ENCODE measurements at places on chromosomes 7 and 10.

DNA sequence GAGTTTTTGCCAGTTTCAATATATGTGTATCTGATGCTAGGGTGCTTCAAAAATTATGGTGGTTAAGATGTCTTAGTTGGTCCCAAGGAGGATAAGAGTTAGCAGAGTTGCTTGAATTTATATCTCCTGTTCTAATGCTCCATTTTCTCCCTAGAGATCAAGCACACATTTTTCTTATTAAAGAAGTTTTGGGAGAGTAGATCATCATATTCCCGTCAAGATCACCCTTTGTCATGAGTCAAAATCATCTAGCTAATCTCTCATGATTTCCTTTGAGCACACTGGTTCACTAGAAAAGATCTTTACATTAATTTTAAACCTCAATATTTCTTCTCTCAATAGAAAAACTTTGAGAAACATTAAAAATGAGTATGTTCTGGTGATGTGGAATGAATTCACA is 429.9 kb upstream of the SEMA3A start:
- no peak for DNase-seq

- DNase-seq: no peak
Observed at GRCh38 chr10:114334301-114334700, 70.0 kb downstream of the AFAP1L2 start.

DNA sequence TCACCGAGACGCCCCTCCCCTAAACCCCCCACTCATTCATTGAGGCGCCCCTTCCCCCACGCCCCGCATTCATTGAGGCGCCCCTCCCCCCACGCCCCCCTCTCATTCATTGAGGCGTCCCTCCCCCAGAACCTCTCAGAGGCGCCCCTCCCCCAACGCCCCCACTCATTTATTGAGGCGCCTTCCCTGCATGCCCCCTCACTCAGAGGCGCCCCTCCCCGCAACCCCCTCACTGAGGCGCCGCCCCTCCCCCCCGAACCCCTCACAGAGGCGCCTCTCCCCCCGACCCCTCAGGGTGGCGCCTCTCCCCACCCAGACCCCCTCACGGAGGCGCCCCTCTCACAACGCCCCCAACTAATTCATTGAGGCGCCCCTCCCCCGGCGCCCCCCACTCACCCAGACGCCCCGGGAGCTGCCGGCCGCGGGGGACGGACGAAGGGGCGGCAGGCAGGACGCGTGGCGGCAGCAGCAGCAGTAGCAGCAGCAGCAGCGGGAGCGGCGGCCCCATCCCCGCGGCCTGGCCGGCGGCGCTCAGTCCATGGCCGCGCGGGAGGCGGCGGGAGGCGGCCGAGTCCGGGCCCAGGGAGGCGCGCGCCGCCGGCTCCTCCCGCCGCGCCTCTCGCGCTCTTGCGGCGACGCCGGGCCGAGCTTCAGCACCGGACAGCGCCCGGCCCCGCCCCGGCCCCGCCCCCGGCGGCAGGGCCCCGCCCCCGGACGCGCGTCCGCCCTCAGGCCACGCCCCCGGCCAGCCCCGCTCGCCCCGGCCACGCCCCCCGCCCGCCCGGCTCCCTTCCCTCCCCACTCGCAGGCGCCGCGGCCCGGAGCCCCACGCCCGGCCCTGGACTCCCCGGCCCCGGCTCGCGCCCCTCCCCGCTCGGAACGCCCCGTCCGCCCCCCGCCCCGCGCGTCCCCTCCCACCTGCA is at the start of gene PTPRN2:
Gene PTPRN2 (minus strand): TSS at position 662 of the 923 bp plus-strand sequence.
- DNase-seq: peak; percentile 68

GRCh38 chr10:86914734-86915133 is 42.7 kb downstream of the MMRN2 start:
- no peak for DNase-seq

DNA sequence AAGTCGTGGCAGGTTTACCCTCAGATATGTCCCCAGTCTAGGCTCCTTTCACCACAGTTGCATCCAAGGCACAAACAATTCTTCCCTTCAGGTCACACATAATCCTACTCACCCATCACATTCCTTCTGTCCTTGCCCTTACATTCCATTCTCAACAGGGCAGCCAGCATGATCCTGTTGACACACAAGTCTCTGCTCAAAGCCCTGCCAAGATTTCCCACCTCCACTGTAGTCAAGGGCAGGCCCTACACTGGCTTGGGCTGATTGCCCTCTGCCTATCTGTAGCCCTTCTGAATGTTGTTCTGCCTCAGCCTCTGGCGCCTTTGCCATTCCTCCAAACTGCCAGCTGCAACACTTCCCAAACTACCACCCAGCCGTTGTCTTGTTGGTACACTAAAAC is 187.9 kb upstream of the AKR1E2 start:
- no peak for DNase-seq

- DNase-seq: peak; percentile 11
Observed at GRCh38 chr10:8088504-8088903, 34.0 kb downstream of the GATA3 start.

- DNase-seq: no peak
Observed at GRCh38 chr7:21327422-21328409, 100.2 kb upstream of the SP4 start.

DNA sequence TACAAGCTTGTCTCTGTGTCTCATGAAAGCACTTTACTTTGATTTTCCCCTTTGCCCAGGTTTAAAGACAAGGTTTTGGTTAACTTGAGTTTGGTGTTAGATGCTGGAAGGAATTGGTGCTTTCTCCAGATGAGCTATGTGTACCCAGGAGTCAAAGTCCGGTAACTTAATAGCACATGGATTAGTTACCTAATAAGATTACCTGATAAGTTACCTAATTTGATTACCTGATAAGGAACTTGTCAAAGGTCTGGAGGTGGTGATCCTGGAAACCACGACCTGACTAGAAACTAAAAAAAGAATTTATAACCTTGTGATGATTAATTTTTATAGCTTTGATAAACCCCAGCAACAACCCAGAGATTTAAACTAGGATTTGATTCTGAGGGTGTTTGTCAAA is 269.9 kb upstream of the CACNA2D1 start:
- DNase-seq: no peak

GRCh38 chr7:761101-761500 is 34.0 kb upstream of the PRKAR1B start:
- DNase-seq: no peak

GRCh38 chr10:42951486-42952251 is 125.2 kb upstream of the RET start:
- DNase-seq: no peak

- no peak for DNase-seq
Observed at GRCh38 chr7:5766321-5766761, 15.1 kb downstream of the RNF216 start.

- no peak for DNase-seq
Observed at GRCh38 chr7:96016056-96016586, 243.8 kb downstream of the DYNC1I1 start.

- DNase-seq: no peak
Observed at GRCh38 chr7:132397070-132397469, 179.2 kb downstream of the PLXNA4 start.

DNA sequence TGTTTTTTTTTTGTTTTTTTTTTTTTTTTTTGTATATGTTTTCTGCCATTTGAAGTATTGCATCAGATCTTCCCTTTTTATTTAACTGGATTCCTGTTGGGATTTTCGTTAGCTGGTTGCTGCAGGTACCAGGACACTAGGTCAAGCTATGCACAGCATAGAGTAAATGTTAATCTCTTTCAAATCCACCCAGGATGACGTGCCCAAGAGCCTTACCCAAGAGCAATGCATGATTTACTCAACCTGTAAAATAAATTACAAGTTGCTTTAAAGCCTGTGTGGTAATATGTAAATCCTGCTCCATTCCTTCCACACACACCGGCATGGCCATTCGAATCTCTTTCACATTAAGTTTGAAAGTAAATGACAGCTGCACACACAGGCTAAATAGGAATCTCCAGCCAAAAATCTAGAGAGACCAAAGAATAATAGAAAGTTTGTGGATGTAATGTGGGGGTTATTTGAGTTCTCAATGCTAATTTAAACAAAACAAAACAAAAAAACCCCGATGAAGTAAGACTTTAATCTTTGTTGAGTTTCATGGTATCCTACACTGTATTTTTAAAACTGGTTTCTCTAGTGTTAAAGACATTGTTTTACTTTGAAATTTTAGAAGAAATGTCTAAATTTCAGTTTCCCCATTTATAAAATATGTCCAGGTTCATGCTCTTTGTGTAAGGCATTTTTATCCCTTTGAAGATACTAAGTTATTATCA is 167.9 kb downstream of the FRMD4A start:
- DNase-seq: no peak

DNA sequence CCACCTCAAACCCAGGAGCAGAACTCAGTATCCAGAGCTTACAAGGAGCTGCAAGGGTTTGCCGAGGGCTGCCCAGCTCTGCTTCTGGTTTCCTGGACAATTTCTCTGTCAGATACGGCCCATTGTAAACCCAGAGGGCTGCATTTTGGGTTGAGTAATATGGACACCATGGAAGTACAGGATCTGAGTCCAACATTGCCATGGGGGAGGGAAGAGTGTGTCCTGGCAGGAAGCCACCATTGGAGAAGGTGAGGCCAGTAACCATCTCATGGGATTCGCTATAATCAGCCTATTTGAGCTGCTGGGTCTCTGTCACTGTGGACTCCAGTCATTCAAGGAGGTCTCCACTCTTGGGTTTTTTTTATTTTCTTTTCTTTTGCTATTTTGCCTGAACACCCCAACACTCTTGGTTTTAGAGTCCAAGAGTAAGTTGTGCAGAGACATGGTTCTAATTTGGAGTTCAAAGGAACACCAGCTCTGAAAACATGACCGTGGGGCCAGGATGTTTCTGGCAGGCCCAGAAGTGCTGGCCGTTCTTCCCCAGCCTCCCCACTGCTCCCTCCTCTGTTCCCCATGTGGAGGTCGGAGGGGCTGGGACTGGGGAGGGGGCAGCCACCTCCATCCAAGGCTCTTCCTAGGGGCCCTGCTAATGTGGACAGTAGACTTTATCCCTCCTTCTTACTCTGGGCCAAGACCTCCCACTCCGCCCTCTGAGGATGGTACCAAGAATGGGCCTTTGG is 46.2 kb downstream of the CHST3 start:
- DNase-seq: no peak

- DNase-seq: peak; percentile 55
Observed at GRCh38 chr7:149027055-149027454, 1.2 kb downstream of the PDIA4 start.

GRCh38 chr7:74372511-74373111 is 81.1 kb upstream of the GTF2IRD1 start:
- no peak for DNase-seq

GRCh38 chr10:31383810-31384588 is 65.0 kb downstream of the ZEB1 start:
- DNase-seq: no peak

DNA sequence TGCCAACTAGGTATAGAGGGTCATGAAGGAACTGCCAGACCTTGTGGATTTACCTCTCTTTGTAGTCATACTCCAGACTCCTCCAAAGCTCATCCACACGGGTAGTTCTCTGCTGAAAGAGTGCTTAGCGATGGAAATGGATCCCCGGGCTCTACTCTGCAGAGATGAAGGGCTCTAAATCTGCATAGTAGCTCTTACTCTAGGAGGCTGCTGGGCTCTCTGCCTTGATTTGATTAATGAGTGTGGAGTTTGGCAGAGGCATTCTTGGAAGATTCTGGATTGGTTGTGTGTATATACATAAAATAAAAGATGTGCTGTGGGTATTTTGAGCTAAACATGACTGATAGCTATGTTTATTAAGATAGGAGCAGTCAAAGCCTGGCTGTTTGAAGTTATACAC is 21.3 kb upstream of the CPXM2 start:
- no peak for DNase-seq

DNA sequence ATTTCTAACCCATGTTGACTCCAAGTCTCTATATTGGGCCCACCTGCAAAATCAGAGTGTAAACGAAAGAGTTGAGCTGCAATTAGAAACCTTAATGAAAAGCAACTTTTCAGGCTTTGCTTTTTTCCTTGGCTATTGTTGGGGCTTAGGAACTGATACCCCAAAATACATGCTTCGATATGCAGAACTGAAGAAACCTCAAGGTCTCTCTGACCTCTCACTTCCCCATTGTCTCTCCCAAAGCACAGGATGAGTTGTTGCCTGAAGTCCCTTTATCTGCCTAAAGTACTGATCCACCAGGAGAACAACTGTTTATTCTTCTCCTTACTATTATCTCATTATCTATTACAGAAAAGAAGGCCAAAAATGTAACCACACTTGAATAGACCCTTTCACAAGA is 666.0 kb upstream of the LRRTM3 start:
- no peak for DNase-seq

DNA sequence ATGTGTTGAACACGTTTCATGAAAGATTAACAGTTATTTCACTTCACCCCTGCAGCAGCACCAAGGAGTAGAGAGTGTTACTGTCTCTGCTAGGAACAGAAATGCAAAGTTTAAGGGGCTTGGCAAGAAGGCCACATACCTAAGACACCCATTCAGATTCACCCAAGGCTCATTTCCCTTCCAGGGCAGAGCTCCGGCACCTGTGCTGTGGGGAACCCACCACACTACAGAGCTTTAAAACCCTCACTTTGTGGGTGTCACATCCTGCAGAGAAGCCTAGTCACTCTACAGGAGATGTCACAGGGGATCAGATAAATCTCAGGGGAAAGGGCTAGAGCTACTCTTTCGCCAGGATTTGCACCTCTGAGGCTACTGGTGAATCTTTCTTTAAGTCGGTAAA is 176.1 kb upstream of the KLF6 start:
- no peak for DNase-seq

- peak; percentile 62 for DNase-seq
Observed at GRCh38 chr7:64882341-64883112, 20.5 kb upstream of the ZNF273 start.

All from A673 (cell line).